ENCODE measurements at places on chromosomes 2 and 18.

- no peak for DNase-seq
These were observed 93.7 kb upstream of the RIOK3 start for GRCh38 chr18:23359421-23359820.

GRCh38 chr2:46076875-46077274 lies 220.3 kb upstream of the EPAS1 start:
- DNase-seq: no peak

- no peak for DNase-seq
These were observed 222.3 kb upstream of the CDH19 start for GRCh38 chr18:66826211-66826610.

GRCh38 chr2:31511376-31511775 lies 69.4 kb downstream of the SRD5A2 start:
- DNase-seq: no peak

DNA sequence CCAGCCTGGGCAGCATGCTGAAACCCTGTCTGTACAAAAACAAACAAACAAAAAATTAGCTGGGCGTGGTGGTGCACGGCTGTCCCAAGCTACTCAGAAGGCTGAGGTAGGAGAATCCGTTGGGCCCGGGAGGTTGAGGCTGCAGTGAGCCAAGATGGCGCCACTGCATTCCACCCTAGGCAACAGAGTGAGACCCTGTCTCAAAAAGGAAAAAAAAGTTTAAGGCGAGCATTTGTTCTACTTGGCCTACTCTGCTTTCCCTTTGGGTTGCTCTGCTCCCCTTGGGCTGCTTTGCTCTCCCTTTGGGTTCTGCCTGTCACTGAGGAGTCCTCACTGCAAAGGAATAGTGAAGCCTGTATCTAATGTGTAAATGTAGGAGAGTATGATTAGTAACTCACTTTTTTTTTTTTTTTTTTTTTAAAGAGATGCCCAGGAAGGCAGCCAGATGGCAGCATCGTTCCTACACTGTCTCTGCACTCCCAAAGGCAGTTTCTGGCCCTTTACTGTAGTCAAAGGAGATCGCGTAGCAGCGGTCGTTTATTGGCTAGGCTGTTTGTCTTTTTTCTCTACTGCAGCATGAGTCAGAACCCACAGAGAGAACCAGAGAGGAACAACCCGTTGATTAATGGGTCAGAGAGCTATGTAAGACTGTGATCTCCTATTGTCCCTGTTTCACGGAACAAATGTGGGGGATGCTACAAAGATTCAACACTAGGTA lies 118.3 kb upstream of the CWC22 start:
- peak; percentile 36 for DNase-seq

- DNase-seq: no peak
These were observed at the start of gene KCNE4 for GRCh38 chr2:223051693-223052289. TSS of gene KCNE4 (plus strand) at chr2:223052190. CDS start at chr2:223052831, 641 bp downstream.

DNA sequence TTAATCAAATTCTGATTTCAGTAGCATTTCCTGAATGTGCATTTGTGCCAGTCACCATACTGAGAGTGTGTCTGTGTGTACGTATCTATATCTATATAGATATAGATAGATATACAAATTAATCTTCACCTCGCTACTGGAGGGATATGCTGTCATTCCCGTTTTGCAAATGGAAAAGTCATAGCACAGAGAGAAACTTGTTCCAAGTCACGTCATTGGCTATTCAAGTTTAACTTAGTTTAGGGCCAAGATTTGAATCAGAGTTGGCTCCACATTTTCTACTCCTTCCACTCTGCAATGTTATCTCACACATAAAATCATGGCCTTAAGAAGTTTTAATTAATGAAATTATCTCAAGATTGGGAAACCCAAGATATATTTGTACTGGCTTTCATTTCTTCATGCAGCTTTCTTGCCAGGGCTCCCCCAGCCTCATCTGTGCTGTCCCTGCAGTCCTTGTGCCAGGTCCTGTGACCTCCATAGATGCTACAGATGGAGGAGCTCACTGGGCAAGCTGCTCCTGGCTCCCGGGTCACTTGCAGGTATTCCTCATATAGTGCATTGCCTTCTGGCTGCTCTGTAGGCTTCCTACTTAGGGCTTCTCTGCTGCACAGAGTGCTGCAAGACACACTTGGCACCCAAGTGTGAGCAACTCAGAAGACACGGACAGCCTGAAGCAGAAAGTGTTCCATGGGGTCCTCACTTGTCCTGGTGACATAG lies 245.8 kb downstream of the KCNS3 start:
- no peak for DNase-seq

DNA sequence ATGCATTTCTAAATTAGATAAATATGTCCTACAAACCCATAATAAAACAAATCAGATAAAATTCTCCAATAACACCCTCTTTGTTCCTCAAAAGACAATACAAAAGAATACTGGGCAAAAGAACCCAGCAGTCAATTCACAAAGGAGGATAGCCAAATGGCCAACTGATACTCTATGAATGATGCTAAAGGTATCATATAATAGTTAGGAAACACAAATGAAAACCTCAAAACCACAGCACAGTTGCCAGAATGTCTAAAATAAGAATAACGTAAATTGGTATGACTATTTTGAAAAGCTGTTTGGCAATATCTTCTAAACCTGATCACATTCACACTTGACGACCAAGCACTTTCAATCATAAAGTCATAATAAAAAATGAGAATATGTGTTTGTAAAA lies 315.4 kb downstream of the CDH7 start:
- DNase-seq: no peak

- no peak for DNase-seq
These were observed 65.8 kb downstream of the THNSL2 start for GRCh38 chr2:88235987-88236386.

DNA sequence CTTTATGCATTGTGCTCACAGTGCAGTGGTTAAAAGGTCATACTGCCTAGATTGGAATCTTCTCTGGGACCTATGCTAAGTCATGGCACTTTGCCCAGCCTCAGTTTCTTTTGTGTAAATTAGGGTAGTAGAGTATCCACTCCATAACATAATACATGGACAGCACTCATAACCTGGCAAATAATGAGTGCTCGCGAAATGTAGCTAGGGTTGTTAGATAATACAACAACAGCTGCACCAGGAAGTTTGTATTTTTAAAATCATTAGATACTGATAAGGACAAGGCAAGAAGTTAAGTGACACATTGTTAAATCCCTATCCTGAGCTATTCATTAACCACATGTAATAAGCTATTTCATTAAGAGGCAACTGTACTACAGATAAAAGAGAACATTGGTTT lies 13.8 kb upstream of the PLA2R1 start:
- no peak for DNase-seq

GRCh38 chr18:80196528-80197320 lies 50.6 kb downstream of the PARD6G start:
- DNase-seq: no peak

- no peak for DNase-seq
These were observed 1.6 kb upstream of the ATP9B start for GRCh38 chr18:79067611-79068010.

- DNase-seq: no peak
These were observed 31.3 kb downstream of the PTRHD1 start for GRCh38 chr2:24761866-24762265.

GRCh38 chr18:75201282-75202270 lies 7.4 kb downstream of the PTGR3 start:
- DNase-seq: no peak

DNA sequence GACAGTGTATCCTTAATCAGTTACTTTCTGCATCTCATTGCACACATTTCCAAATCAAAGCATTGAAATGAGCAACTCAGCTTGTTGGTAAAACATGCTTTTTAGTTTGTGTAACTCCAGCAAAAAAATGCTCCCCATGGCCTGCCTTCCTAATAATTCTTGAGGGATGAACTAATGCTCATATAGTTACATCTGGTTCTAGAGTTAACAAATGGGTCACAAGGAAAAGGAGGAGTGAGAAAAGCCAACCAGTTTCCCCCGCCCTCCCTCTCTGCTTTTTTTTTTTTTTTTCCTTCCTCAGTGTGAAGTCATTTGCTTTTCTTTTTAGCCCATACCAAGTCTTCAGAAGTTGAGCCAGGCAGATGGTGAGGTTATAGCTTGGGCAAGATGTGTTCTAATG lies 231.7 kb downstream of the MTX2 start:
- no peak for DNase-seq

DNA sequence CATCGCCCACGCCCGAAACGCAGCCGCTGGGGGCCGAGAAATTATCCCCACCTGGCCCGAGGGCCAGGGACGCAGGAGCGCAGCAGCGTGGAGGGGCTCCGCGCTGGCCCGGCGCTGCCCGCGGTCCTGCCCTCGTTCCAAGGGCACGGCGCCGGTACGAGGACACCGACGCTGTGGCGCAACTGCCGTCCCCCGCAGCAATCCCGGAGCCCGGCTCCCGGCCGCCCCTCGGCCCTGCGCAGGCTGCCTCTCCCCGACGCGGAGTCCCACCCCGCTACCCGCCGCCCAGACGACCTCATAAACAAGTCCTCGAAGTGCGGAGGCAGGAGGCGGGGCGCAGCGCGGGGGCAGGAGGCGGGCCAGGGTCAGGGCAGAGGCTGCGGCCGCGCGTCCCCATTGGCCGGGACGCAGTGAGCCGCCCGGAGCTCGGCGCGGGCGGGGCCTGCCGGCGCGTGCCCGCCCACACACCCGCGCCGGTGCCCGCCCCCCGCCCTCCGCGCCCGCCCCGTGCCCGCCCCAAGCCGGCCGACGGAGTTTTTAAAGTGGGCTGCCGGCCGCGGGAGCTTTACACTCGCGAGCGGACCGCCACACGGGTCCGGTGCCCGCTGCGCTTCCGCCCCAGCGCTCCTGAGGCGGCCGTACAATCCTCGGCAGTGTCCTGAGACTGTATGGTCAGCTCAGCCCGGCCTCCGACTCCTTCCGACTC lies at the start of gene EPAS1:
Gene EPAS1, plus strand, starts transcription at position 568 of the 706 bp plus-strand sequence. CDS start 505 bp downstream, outside the sequence.
- peak; percentile 85 for DNase-seq

DNA sequence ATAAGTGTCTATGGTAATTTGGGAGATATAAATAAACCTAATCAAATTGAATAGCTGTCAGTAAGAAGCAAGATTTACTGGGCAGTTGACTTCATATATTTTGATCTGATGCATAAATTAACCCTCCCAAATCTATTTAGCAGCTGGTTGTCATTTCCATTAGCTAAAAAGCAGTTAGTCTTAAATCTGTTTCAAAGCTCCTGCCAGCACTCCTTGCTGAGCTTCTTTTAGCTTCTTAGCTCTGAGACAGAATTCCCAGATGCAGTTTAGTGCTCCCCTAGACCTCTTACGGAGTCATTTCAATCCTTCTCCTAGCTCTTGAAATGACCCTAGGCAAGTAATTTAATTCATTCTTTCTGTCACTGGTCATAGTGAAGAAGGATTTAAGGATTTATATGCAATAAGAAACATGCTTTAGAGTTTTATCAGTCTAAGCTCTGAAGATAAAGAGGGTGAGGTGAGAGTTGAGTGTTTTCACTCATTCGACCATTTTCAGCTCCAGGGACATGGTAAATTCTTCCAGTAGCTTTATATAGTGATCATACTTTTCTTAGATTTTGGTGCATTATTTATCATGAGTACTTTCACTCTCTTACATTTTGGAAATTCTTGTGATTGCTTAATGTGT lies 98.9 kb downstream of the PHLPP1 start:
- no peak for DNase-seq

GRCh38 chr2:149446748-149447147 lies 116.4 kb downstream of the LYPD6 start:
- DNase-seq: no peak

DNA sequence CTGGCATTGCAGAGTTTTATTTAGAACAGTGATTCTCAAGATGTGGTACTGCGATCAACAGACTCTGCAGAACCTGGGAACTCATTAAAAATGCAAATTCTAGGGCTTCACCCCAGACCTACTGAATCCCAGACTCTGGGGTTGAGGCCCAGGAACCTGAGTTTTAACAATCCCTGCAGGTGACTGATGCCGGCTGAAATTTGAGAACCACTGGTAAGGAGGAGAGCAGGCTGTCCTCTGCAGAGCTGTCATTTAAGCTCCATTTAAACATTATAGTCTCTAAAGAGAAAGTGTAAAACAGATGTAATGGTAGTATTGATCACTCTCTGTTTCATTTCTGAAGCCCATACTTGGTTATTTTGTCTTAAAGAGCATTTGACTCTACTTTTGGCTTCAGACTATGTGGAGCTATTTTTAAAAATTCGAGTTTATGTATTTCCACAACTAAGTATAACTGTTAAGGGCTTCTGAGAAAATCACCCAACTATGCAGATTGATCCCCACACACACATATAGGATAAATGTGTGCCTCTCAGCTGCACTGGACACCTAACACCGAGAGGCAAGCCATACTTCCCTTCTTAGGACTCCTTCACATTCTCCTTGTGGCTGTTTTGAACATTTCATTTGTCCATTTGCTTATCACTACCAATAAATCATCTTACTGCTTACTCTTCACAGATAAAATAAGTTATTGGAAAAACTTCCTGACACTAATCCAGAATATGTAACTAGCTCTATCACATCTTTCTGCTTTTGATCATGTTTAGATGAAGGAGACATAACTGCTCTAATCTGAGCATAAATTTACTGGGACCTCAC lies 487.5 kb downstream of the DLGAP1 start:
- DNase-seq: no peak

- no peak for DNase-seq
These were observed 484.5 kb upstream of the ZNF804A start for GRCh38 chr2:184113696-184114403.

- DNase-seq: no peak
These were observed 48.3 kb downstream of the ZFP36L2 start for GRCh38 chr2:43178055-43178598.

GRCh38 chr2:155663265-155663664 lies 669.3 kb downstream of the NR4A2 start:
- DNase-seq: no peak

GRCh38 chr2:138633049-138633448 lies 131.5 kb downstream of the SPOPL start:
- no peak for DNase-seq

DNA sequence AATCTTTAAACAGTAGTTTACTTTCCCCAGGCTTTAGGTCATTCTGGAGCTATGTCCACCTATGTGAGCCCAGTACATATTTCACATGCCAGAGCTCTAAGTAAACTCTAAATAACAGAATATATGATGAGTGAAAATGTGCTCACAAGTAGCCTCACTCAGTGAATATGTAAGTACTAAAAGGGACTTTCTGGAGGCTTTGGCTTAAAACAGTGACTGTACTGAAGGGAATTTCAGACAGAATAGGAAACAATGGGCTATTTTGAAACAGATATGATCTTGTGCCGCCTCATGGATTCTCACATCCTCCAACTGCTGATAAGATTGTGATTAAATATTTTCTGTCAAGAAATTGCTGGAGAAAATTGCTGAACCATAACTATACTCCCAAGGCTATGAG lies 747.9 kb downstream of the SOCS6 start:
- DNase-seq: no peak

GRCh38 chr2:84493514-84493913 lies 22.8 kb upstream of the DNAH6 start:
- DNase-seq: no peak

GRCh38 chr2:113376253-113376912 lies 61.1 kb upstream of the ZNG1B start:
- DNase-seq: no peak

DNA sequence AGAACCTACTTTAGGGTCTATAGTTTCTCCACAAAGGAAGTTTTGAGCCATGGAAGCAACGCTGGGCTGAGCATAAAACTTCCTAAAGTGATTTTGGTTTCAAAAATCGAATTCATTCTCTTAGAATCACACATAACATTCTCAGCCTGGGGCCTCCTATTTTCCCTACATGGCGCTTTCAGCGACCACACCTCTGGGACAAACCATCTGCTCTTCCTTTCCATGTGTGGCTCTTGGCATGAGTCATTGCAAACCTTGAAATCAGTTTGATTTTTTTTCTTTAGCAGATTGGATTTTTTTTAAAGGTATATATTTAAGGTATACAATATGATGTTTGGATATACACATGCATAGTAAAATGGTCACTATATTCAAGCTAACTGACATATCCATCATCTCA lies 72.5 kb upstream of the APCDD1 start:
- no peak for DNase-seq

GRCh38 chr2:158482594-158482993 lies 25.8 kb downstream of the PKP4 start:
- no peak for DNase-seq
